ENCODE measurements at places on chromosomes 1 and 21.

DNA sequence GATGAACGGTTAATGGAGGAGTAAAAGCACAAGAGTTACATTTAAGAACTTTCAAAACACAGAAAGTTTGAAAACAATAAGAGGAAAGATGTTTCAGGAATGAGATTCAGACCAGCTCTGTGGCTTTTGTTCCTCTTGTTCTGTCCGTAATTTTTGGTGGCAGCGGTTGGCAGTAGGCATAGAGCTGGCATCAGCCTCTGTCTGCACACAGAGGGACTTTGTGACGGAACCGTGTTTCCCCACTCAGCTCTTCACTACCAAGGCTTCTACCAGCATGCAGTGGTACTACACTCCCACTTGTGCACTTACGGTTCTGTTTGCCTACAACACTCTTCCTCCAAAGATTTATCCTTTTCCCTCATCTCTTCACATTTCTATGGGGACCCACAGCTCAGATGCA lies 212.8 kb downstream of the DSCAM start:
- DNase-seq: no peak
- H3K4me1 ChIP-seq: no peaks in the 10 kb centered on the region
- H3K27me3 ChIP-seq: no peaks in the 10 kb centered on the region
- H3K27ac ChIP-seq: no peak overlapping the region
- H3K4me3 ChIP-seq: no peak overlapping the region

DNA sequence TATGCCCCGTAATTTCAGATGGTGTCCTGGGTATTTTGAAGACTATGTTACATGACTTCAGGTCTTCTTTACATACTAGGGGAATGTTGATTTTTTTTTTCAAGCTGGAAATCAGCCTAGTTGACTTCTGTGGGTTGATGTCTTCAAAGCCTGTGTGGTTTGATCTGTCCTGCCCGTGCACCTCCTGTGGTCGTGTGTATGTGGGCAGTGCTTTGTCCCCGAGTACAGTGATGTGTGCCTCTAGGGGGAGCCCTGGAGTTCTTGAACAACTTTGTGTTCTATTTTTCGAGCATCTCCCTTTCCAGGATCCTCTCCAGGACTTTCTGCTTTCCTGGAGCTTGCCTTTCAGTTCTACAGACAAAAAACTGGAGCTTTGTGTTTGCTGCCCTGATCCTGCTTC lies 28.9 kb downstream of the OBSCN start:
- H3K4me3 ChIP-seq: no peak overlapping the region
- no peaks in the 10 kb centered on the region for H3K27me3 ChIP-seq
- peaks cover 66% of the 10 kb centered on the region for H3K36me3 ChIP-seq

DNA sequence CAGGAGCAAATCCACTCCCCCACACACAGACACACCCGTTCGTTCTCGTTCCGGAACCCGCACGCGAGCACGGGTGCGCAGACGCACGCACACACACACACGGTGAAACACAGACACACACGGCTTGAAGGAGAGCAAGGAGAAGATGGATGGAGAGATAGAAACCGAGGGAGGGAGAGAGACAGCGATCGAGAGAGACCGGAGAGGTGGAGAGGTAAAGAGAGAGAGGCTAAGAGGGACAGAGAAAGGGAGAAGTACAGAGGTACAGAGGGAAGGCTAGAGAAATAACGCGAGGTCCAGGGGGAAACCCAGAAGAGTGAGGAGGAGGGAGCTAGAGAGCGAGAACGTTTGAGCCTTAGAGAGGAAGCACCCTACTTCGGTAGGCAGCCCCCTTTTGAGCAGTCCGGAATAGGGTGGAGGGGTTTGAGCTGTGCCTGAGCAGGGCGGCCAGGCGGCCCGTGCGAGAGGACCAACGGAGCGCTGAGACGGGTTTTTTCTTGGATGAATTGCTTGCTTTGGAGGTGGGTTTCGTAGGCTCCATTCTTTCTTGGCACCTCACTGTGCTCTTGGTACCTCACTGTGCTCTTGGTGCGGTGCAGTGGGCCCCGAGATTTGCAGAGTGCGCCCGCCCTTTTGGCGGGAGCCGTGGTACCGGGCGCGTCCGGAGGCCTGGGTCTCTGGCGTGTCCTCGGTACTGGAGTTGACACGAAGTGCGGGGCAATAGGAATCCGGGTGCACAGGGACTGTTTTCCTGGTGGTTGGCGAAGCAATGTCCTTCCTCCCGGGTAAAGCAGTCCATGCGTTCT lies 88.4 kb upstream of the RHOU start:
- peaks cover 51% of the 10 kb centered on the region for H3K27me3 ChIP-seq
- peaks cover 27% of the 10 kb centered on the region for H3K4me1 ChIP-seq
- DNase-seq: peak; percentile 45
- H3K4me3 ChIP-seq: peak overlapping the region; percentile 84
- peaks cover 4% of the 10 kb centered on the region for H3K36me3 ChIP-seq

- peaks cover 29% of the 10 kb centered on the region for H3K27me3 ChIP-seq
- H3K36me3 ChIP-seq: no peaks in the 10 kb centered on the region
- H3K4me3 ChIP-seq: no peak overlapping the region
- DNase-seq: no peak
- H3K4me1 ChIP-seq: no peaks in the 10 kb centered on the region
- no peak overlapping the region for H3K27ac ChIP-seq
These were observed 35.7 kb downstream of the C1orf216 start for GRCh38 chr1:35683012-35683411.

GRCh38 chr1:67612788-67613241 lies 72.2 kb upstream of the GADD45A start:
- no peak for DNase-seq
- peaks cover 6% of the 10 kb centered on the region for H3K4me1 ChIP-seq
- no peaks in the 10 kb centered on the region for H3K36me3 ChIP-seq

GRCh38 chr1:84366786-84367185 lies 31.5 kb upstream of the DNASE2B start:
- no peak for DNase-seq
- no peaks in the 10 kb centered on the region for H3K27me3 ChIP-seq
- H3K4me3 ChIP-seq: no peak overlapping the region

GRCh38 chr1:24955161-24955560 lies 25.1 kb upstream of the RUNX3 start:
- H3K27ac ChIP-seq: peak overlapping the region; percentile 94
- H3K27me3 ChIP-seq: no peaks in the 10 kb centered on the region
- H3K36me3 ChIP-seq: peaks cover 83% of the 10 kb centered on the region

- H3K36me3 ChIP-seq: no peaks in the 10 kb centered on the region
- H3K4me1 ChIP-seq: no peaks in the 10 kb centered on the region
- no peak overlapping the region for H3K27ac ChIP-seq
- H3K4me3 ChIP-seq: no peak overlapping the region
- H3K27me3 ChIP-seq: peaks cover 4% of the 10 kb centered on the region
- no peak for DNase-seq
These were observed 26.2 kb upstream of the SNX27 start for GRCh38 chr1:151585622-151586021.

- H3K36me3 ChIP-seq: no peaks in the 10 kb centered on the region
- H3K4me1 ChIP-seq: peaks cover 21% of the 10 kb centered on the region
- no peak overlapping the region for H3K4me3 ChIP-seq
- H3K27me3 ChIP-seq: no peaks in the 10 kb centered on the region
- no peak overlapping the region for H3K27ac ChIP-seq
- peak; percentile 28 for DNase-seq
These were observed 47.4 kb downstream of the GFI1 start for GRCh38 chr1:92439291-92439690.

DNA sequence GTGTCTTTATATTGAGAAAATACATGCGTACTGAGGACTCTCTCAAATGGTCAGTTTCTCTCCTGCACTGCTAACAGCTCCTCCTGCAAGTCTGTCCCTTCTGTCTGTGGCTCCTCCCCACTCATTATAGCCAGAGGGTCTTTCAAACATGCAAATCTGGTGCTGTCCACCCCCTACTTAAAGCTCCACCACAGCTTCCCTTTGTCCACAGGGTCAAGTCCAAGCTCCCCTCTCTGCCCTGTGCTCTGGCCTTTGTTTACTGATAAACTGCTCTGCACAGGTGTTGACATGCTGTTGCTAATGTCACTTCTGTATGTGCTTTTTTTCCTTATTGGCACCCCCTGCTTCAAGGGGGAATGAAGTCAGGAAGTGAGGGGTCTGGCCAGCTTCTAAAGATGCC lies 47.7 kb upstream of the GPR37L1 start:
- no peak overlapping the region for H3K4me3 ChIP-seq
- no peaks in the 10 kb centered on the region for H3K4me1 ChIP-seq
- H3K27me3 ChIP-seq: no peaks in the 10 kb centered on the region
- DNase-seq: no peak
- no peak overlapping the region for H3K27ac ChIP-seq

- H3K4me1 ChIP-seq: no peaks in the 10 kb centered on the region
- no peak overlapping the region for H3K27ac ChIP-seq
- no peak overlapping the region for H3K4me3 ChIP-seq
- no peak for DNase-seq
These were observed 110.4 kb downstream of the KCNT2 start for GRCh38 chr1:196497817-196498216.

DNA sequence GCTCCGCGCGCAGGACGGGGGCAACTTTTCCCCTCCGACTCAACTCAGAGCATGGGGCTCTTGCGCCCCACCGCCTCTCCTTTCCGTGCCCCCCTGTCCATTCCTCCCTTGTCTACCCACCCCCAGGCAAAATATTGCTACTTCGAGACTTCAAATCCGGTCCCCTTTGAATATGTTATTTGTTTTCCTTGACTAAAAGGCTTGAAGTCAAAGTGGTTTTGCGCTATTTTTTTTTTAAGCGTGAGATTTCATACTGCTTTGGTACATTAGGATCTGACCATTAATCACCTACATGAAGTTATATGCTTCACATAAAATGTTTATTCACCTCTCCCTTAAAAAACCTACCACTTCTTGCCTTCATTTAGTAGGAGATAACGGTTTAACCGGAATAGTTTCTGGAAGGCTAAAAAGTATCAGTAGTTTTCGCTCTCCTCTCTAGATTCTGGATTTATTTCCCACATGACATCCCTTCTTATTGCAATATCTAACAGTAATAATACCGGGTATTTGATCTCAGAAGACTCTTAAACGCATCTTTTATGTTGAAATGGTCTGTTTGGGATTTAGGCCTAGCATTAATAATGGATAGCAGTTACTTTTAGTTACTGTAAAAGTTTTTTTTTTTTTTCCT lies 1.6 kb downstream of the NFIA start:
- H3K27ac ChIP-seq: peak overlapping the region; percentile 55
- no peaks in the 10 kb centered on the region for H3K36me3 ChIP-seq
- no peak for DNase-seq
- peaks cover 26% of the 10 kb centered on the region for H3K4me1 ChIP-seq
- H3K4me3 ChIP-seq: peak overlapping the region; percentile 73
- H3K27me3 ChIP-seq: peaks cover 55% of the 10 kb centered on the region

DNA sequence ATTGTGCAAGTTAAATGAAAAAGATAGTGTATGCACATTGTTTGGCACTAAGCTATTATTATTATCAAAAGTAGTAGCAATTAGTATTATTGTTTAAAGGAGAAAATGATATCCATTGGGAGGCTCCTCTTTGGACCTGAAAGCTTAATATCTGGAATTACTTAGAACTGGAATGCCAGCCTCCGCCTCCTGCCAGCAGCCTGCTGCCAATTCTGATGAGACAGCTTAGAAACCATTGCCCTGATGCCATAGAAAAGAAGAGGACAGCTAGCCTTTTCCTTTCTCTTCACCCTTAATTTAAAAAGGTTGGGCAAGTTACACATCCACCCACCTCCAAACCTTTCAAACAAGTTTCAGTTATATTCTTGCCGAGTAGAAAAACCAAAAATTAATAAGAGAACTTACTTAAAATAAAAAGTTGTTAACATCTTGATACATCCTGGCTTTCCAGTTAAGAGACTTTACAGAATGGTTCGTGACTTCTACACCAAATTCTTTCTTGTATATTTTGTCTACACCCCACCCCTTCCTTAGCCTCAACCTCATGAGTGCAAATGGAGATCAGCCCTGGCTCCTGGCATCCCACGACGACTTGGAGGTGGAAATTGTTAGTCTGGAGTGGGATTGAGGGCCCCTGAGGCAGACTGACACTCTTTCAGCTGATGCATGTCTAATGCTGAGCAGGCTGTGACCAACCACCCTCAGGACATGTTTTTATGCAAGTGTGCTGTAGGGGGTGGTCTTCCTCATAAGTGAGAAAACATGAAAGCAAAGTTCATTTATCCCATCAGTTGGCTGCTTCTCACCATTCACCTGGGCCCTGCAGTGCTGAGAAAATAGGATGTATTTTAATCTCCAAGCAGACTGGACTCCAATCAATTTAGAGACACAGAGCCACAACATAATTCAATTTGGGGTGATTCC lies 120.6 kb downstream of the KCNJ15 start:
- no peak overlapping the region for H3K4me3 ChIP-seq
- no peak for DNase-seq
- peaks cover 4% of the 10 kb centered on the region for H3K27me3 ChIP-seq

DNA sequence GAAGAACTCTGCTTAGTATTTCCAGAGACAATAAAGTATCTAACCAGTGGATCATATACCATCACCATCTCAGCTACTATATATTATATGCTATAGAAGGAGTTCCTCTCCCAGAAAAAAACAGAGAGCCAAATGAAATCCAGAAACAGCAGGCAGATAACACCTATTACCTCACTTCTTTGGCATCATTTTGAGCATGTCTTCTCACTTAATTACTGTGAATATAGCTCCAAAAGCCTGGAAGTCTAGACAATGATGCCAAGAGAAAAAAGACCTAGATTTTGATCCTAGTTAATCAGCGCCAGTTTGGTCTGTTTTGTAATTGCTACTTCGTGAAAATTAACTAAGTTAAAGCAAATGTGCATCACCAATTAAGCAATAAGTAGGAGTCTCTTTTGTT lies 131.3 kb downstream of the EIF4G3 start:
- H3K36me3 ChIP-seq: peaks cover 18% of the 10 kb centered on the region
- H3K27ac ChIP-seq: no peak overlapping the region
- no peaks in the 10 kb centered on the region for H3K4me1 ChIP-seq

DNA sequence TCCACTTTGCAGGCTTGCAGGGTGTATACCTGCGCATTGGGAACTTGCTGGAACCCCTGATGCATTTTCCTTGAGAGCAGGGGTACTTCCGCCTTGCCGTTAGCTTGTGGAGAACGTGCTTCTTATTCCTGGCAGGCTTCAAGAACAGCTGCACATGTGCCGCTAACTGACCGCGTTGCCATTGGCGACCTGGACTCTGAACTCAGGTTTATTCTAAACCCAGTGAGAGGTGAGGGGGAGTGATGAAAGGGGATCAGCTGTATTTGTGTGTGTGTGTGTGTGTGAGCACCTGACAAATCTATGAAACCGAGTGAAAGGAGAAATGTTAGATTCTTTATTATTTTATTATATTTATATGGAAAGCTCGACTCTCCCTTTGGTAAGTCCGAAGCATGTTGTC lies 128.6 kb downstream of the HUNK start:
- H3K4me3 ChIP-seq: no peak overlapping the region
- no peaks in the 10 kb centered on the region for H3K27me3 ChIP-seq
- no peaks in the 10 kb centered on the region for H3K36me3 ChIP-seq
- H3K4me1 ChIP-seq: no peaks in the 10 kb centered on the region
- H3K27ac ChIP-seq: no peak overlapping the region
- no peak for DNase-seq

Measured in activated CD8-positive, alpha-beta T cell treated with anti-CD3 and anti-CD28 coated beads, Interleukin-2, amount 10 ng/mL, durations not matched to agents 7 days and 5 days (primary cell).